ENCODE measurements at places on chromosomes 6 and 20.

DNA sequence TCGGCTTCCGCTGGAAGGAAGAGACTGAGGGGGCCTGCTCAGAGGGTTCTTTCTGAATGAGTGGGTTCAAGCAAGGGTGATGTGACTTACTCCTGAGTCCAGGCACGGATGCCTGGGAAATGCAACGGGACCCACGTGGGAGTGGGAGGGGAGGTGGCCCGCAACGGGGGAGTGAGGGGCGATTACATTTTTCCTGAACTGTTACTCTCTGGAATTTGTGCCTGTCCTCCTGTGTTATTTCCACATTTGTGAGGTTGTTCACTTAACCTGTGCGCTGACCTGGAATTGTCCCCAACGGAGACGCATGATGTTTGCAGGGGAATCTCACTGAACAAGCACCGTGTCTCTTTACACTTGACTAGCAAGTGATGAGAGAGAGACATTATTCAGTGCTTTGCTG, 209.4 kb downstream of the CDH4 start:
- DNase-seq: no peak

- no peak for DNase-seq
Measured at GRCh38 chr6:90285611-90286381, 10.8 kb downstream of the BACH2 start.

DNA sequence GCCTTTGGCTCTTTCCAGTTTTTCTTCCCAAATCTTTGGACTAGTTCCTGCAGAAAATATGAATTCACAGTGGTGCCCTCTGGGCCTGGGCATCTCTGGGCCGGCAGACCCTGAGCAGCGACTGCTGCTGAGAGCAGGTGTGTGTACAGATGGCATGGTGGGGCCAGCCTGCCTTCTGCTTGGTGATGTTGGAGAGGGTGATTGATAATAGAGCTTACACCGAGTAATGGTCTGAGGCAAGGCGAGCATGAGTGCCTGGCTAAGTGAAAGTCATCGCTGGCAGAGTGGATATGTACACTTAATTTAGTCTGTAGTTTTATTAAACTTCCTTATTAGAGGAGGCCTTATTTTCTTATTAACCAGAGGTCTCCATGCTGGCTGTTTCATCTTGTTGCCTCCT, 156.9 kb downstream of the CDKAL1 start:
- no peak for DNase-seq

- DNase-seq: no peak
Measured at GRCh38 chr6:108598305-108598863, 37.7 kb downstream of the FOXO3 start.

GRCh38 chr6:155408231-155408630, 47.4 kb downstream of the NOX3 start:
- no peak for DNase-seq

DNA sequence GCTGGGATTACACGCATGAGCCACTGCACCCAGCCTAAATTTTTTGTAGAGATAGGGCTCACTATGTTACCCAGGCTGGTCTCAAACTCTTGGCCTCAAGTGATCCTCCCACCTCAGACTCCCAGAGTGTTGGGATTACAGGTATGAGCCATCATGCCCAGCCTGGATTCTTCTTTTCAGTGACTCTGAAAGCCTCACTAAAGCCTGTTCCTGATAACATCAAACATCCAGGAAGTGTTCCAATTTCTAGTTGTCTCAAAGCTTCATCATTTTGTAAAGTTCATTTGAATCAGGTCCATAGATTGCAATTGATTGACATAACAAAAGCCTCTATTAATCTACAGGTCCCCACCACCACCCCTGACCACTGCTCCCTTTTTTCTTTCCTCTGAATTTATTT, 29.2 kb upstream of the CHMP4B start:
- no peak for DNase-seq

DNA sequence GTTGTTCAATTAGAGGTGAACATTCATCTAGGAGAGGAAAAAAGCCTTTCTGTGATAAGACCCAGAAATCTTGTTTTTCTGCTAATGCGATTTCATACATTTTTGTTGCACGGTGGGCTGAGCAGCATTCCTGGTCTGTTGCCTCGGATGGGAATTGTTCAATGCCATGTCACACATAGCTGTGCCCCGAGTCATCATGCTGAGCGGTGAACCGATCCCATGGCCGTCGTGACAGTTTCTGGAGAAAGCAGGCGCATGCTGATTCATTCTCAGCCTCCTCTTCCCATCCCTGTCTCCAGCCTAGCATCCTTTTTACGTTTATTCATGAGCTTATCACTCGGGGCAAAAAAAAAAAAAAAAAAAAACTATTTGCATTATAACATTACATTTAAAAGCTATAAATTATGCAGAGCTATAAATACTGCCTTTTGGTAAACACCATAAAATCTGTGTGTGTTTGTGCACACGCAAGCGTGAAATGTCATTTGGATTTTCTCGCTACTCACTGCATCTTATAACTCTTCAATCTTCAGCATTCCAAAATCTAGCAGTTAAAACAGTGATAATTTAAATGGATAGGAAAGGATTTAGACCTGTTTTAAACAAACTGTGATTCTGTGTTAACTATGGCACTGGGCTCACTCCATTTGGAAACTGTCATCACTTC, 58.9 kb upstream of the IFNGR1 start:
- DNase-seq: no peak

- no peak for DNase-seq
Measured at GRCh38 chr6:109069746-109070145, 24.9 kb downstream of the SESN1 start.

DNA sequence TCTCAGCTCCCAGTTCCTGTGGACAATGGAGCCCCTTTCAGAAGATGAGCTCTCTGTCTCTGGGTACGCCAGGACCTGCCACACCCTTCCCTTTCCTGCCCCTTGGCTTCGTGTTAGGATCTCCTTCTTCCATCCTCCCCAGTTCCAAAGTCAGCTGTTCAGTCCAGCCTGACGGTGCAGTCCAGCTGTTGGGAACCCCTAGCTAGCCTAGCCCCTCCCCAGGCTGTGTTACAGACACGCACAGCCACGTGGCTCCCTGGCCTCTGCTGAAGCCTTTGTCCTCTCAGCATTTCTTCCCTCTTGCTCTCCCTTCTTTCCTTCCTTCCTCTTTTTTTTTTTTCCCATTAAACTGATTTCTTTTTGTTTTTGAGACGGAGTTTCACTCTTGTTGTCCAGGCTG, 12.4 kb upstream of the TFAP2C start:
- no peak for DNase-seq

DNA sequence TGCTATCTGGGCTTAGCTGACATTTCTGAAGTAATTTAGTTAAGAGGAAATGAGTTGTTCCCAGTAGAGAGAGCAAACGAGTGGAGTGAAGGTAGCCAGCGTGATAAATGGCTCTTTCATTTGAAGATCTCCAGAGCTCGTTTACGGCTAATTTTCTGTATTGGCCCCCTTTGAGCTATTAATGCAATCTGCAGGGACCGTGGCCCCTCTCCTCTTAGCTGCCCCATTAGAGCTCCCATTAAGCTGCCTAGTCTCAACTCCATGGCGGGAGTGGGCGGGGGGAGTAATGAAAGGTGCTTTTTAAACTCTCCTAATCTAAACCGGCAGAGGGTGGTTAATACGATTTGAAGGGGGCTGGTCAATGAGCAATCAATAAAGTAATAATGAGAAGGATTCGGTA, 12.5 kb downstream of the TFAP2B start:
- DNase-seq: no peak

DNA sequence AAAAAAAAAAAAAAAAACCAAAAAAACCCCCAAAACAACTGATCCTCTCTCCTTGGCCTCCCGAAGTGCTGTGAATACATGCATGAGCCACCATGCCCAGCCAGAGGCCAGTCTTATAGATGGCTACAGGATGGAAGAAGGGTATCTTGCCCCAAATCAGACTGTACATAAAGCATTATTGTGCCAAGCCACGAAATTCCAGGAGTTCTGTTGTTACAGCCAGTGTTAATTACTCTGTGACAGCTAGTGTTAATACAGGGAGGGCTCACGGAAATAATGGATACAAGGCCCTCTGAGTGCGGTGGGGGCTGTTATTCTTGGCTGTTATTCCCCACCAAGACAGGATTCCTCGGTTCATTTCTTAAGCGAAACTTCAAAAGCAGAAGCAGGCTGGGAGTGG, 1.4 kb upstream of the CLPSL2 start:
- DNase-seq: no peak

GRCh38 chr20:39835130-39835842, 853.8 kb downstream of the MAFB start:
- no peak for DNase-seq

GRCh38 chr6:113970805-113971676, at the start of gene HDAC2:
Gene HDAC2 (minus strand): TSS chr6:113971148. CDS start chr6:113970908, 240 bp downstream.
- peak; percentile 91 for DNase-seq

DNA sequence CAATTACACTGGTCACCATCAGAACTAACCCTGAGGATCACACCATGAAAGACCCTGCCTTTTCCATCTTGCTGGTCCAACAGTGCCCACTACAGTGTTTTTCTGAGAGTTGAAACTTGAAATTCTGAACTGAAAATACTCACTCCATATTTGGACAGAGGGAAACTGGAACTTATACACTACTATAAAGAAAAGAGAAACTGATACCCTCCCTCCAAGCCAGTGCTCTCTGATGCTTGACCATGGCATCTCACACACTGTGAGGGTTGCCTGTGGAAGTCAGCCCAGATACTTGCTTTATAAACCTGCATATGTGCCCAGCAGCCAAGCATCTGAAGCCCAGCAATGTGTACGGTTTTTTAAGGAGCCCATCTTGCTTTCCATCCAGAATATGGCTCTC, 108.7 kb downstream of the FOXA2 start:
- DNase-seq: no peak

GRCh38 chr6:7324520-7324919, 11.5 kb upstream of the SSR1 start:
- no peak for DNase-seq

DNA sequence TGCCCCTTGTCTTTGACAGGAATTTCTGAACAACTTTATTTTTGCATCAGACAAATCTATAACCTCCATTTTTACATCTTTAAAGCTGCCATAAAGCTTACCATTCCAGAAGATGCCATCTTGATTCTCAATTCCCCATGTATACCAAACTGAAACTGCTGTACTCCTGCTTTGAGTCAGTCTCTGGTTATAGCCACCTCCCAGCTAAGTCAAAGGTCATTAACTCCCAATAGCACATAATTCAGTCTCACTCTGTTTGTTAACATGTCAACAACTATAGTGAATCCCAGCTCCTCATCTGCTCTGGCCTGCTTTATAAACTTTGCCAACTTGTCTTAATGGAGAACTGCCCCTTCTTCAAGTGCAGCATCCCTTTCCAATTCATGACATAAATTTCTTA, 343.6 kb downstream of the FRK start:
- no peak for DNase-seq

DNA sequence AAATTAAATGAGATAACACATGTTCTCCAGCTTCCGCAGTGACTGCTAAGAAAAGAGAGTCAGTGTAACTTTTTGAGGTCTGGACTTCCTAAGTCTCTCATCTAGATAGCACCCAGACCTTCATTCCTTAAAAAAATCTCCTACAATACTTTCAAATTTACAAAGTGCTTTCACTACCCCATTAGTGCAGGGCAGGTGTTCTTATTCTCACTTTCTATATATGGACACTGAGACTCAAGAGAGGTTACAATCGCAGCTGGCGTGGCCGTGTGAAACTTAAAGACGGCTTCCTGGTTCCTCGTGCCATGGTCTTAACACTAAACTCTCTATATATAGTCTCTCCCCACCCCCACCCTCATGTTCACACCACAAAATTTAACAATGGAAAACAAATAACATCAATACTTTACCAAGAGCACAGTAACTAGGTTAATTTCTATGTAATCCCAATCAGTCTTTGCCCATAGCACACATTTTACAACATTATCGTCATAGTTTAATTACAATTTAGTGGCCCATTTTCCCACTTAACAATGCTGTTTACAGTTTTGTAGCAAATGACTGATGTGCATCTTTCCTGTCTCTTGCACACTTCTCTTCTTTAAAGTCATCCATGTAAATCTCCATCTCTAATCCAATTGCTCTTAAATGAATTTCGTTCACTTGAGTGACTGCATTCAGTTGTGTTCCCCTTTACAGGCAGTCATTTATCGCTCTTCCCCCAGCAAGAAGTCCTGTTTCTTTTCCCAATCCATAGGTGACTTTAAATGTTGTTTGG, 78.8 kb upstream of the ARID1B start:
- no peak for DNase-seq

- no peak for DNase-seq
Measured at GRCh38 chr6:150445486-150445885, 76.7 kb downstream of the IYD start.

All from mesothelial cell of epicardium (in vitro differentiated cells).